Naive thymus-derived CD4-positive, alpha-beta T cell (primary cell): ENCODE measurements at places on chromosomes 1 and 21. TPM values are rescaled to one million over a fixed set of nuclear protein-coding genes. Genes with fewer than 3 reads are reported as not detected.

Gene FRRS1
- polyA plus RNA-seq: not detected

Gene LCE1B
- polyA plus RNA-seq: not detected

Gene PCSK9
- polyA plus RNA-seq: not detected

Gene DENND2C
- polyA plus RNA-seq: 0.28 TPM

Gene SPRR2A
- not detected for polyA plus RNA-seq

Gene OR2L8
- not detected for polyA plus RNA-seq

Gene KIF21B
- 3.0 TPM for polyA plus RNA-seq

Gene OR2M5
- not detected for polyA plus RNA-seq

Gene INSRR
- not detected for polyA plus RNA-seq

Gene NR1I3
- polyA plus RNA-seq: not detected
